ENCODE measurements at places on chromosomes 2 and 18.

- no peak for DNase-seq
Measured at GRCh38 chr2:137930146-137930545, 34.1 kb upstream of the HNMT start.

DNA sequence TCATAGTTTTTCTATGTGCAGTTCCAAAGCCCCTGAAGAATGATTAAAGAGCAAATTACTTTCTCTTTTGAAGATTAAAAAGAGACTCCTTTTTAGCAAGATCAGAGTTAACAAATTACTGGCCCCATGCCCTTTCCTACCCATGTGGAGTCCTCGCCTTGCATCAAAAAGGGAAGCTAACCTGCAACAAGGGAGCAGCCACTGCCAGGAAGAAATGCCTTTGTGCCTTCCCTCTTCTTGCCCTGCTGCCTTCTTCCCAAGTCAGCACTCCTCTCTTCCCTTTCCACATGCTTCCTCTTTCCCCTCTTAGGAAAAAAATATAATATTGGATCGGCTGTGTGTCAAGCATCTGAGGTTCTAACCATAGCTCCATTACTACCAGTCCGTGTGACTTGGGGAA lies 37.1 kb upstream of the CYP1B1 start:
- DNase-seq, result no peak

GRCh38 chr2:144943986-144944385 lies 424.1 kb upstream of the ZEB2 start:
- no peak for DNase-seq

DNA sequence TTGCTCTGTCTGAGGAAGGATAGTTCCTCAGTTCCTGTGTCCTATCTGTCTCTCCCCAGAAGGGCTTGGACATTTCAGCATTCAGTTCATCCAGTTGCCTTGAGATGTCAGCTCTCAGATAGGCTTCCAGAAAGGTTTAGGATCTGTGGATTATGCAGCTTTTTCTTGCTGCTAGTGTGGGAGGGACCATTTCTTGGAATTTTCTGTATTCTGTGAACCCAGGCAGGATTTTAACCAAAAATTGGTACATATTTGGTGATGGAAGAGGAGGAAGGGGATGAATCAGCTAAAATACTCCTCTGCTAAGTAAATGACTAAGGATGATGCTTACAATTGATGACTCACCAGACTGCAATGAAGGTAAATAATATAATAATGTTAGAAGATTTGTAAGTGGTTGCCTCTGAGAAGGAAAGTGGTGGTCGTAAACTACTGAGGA lies 58.6 kb upstream of the DOCK10 start:
- no peak for DNase-seq

- DNase-seq, result no peak
Measured at GRCh38 chr2:112141626-112142007, 3.4 kb downstream of the FBLN7 start.

DNA sequence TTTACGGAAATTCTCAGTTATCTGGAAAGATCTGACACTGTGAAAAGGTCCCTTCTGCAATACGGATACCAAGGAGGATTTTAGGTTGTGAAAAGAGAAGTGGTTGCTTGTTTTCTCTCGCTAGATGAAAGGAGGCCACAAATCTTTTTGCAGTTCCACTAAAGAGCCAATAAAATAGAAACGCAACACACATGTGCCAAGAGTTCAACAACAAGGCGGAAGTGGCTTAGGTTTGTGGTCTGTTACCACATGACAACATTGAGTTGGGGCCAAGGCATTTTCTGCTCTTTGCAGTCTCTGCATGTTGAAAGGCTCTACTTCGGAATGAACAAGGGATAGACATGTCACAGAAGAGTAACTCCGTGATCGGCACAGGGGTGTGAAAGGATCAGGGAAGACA lies 115.7 kb upstream of the OSR1 start:
- DNase-seq, result peak; percentile 73

GRCh38 chr2:144660518-144661316 lies 140.8 kb upstream of the ZEB2 start:
- DNase-seq, result no peak

DNA sequence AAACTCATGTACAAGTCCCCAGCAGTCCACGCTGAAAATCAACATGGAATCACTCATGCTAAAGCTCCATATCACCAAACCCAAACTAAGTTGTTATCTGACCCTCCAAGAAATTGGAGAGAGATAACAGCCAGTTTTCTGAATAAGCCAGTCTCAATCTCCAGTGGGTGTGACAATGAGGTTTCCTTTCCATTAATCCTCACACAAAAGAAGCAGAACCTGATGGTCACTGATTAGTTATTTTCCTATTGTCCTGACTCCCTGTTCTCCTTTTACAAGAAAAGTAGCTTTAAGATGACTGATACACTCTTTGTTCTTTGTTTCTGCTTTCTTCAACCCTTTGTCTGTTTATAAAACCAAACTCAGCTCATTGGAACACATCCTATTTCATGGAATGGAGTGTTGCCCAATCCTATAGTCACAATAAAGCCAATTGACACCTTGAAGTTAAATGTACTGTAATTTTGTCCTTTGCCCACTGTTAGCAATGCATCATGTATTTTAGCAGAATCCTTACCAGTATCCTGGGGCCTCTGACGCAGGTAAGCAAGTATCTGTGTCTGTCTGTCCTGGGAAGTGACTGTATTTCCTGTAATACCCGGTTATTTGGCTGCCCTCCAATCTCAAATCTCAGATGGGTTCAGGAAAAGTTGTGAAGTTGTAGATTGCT lies 30.6 kb upstream of the SH3RF3 start:
- no peak for DNase-seq

- no peak for DNase-seq
Measured at GRCh38 chr2:240454106-240454901, 18.8 kb downstream of the GPC1 start.

- DNase-seq, result no peak
Measured at GRCh38 chr18:66616523-66616983, 12.7 kb upstream of the CDH19 start.
